ENCODE measurements at places on chromosomes 3 and 15. TPM values are rescaled to one million over a fixed set of nuclear protein-coding genes. Genes with fewer than 3 reads are reported as not detected.

DNA sequence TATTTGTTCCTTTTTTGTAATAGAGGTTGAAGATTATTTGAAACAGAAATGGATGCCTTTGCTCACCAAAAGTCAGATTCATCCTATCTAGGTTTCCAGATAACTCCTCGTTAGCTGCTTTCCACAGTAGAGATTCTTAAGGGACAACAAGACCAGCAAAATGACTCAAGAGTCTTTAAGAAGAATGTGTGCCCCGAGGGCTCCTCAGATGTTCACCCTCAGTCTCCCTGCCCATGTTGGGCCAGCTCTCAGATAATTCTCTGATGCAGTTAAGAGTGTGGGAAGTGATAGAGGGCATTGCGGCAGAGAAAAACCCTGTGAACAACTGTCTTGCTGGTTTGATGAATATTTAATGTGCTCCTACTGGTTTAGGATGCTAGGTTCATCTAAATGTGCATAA, 251.1 kb downstream of the PTPRG start:
- no peaks in the 10 kb centered on the region for H3K4me1 ChIP-seq
- no peaks in the 10 kb centered on the region for H3K36me3 ChIP-seq
- H3K27ac ChIP-seq: no peak overlapping the region
- H3K4me3 ChIP-seq: no peak overlapping the region

DNA sequence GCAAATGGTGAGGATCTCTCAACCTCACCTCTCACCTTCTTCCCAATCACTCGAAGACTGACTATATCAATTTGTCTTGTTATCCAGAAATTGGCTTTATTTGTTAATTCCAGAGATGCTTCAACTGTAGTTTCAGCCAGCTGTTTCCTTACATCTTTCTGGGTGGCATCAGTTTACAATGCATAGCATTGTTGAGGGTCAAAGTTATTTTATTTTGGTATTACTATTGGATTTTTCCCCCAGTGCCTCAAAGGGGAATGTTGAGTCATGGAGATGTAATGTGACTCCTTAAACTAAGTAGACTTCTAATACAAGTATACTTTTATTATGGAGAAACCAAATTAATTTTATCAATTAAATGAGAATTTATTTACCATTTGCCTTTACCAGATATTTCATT, 351.6 kb downstream of the TIGIT start:
- H3K27me3 ChIP-seq: no peaks in the 10 kb centered on the region
- no peaks in the 10 kb centered on the region for H3K36me3 ChIP-seq
- H3K4me3 ChIP-seq: no peak overlapping the region
- peaks cover 40% of the 10 kb centered on the region for H3K4me1 ChIP-seq
- no peak for DNase-seq
- H3K27ac ChIP-seq: peak overlapping the region; percentile 78

DNA sequence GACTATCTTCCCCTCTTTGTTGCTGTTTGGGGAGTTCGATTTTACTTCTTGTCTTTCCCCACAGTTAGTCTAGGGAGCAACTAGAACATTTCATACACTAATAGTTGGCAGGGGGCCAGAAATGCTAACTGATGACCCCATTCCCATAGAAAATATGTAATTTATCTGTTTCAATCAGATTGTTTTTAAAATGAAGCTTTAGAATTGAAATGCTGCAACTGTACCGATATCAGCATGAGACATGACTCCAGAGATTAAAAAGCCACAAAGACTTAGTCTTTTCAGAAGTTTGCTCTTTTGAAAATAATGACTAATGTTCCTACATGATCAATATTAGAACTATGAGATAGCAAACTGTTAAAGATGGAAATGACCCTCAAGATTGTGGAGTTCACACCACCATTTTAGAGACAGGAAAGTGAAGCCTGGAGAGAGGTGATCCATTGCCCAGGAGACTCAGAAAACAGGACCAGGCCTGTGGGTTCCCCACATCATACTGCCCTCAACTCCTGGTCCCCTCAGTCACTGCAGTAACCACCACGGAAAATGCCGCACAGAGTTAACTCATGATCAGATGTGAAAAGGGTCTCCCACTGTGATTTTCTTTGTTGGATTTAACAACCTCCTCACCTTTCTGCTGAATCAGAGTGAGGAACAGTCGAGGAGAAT, 130.3 kb downstream of the CHDH start:
- no peaks in the 10 kb centered on the region for H3K36me3 ChIP-seq
- no peak overlapping the region for H3K27ac ChIP-seq
- no peaks in the 10 kb centered on the region for H3K4me1 ChIP-seq

- H3K27me3 ChIP-seq: no peaks in the 10 kb centered on the region
- H3K27ac ChIP-seq: no peak overlapping the region
- no peaks in the 10 kb centered on the region for H3K4me1 ChIP-seq
- H3K36me3 ChIP-seq: peaks cover 21% of the 10 kb centered on the region
Observed at GRCh38 chr3:197104738-197105137, 75.1 kb upstream of the MELTF start.

- no peak overlapping the region for H3K4me3 ChIP-seq
- no peak for DNase-seq
- no peaks in the 10 kb centered on the region for H3K27me3 ChIP-seq
- peak overlapping the region; percentile 42 for H3K27ac ChIP-seq
- H3K36me3 ChIP-seq: no peaks in the 10 kb centered on the region
Observed at GRCh38 chr3:175456466-175456865, 597.3 kb downstream of the NAALADL2 start.

- H3K4me3 ChIP-seq: no peak overlapping the region
- H3K27ac ChIP-seq: no peak overlapping the region
- no peak for DNase-seq
- no peaks in the 10 kb centered on the region for H3K27me3 ChIP-seq
- no peaks in the 10 kb centered on the region for H3K36me3 ChIP-seq
Observed at GRCh38 chr3:113055961-113056360, 65.2 kb downstream of the GTPBP8 start.

GRCh38 chr15:90789462-90789861, 72.3 kb downstream of the BLM start:
- peaks cover 6% of the 10 kb centered on the region for H3K36me3 ChIP-seq
- H3K4me1 ChIP-seq: no peaks in the 10 kb centered on the region
- DNase-seq: no peak
- no peak overlapping the region for H3K4me3 ChIP-seq

DNA sequence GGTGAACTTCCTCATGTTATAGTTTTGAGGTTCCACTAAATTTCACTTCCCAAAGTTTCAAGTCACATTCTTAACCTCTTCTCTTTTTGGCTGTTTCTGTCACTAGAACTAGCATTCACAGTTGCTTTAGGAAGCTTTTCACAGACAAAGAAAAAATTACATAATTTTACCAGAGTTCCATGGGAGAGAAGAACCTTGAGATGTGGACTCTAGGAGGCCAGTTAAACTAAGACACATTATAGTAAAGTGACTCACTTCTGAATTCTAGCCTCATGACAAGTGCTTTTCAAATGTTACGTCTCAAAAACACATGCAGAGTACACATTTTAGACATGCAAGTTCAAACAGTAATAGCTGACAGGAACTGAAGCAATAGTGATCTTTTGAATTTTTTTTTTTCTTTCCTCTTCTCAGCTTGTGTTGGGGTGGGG, 39.9 kb upstream of the LRTM1 start:
- peaks cover 13% of the 10 kb centered on the region for H3K27me3 ChIP-seq
- H3K4me1 ChIP-seq: no peaks in the 10 kb centered on the region
- no peaks in the 10 kb centered on the region for H3K36me3 ChIP-seq
- H3K4me3 ChIP-seq: no peak overlapping the region
- H3K27ac ChIP-seq: no peak overlapping the region

GRCh38 chr15:63086271-63086670, 35.4 kb upstream of the LACTB start:
- no peak overlapping the region for H3K4me3 ChIP-seq
- no peak for DNase-seq
- H3K36me3 ChIP-seq: no peaks in the 10 kb centered on the region
- no peak overlapping the region for H3K27ac ChIP-seq
- no peaks in the 10 kb centered on the region for H3K4me1 ChIP-seq
- no peaks in the 10 kb centered on the region for H3K27me3 ChIP-seq

DNA sequence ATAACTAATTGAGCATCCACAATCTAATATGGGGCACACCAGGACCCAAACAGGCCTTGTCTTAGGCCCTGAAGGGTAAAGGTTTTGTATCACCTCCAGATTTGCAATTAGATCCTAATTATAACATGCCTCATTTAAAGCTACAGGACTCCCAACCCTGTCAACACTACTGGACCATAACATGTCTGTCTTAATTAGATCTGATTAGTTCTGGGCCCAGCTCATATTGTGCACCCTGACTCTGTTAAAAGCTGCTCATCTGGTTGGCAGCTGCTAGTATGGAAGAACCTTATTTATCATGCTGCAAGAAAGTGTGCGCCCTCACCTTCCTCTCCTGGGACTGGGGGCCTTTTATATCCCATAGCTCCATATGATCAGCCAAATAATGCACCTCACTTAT, 457.8 kb downstream of the ROBO1 start:
- H3K4me3 ChIP-seq: no peak overlapping the region
- H3K27ac ChIP-seq: no peak overlapping the region
- H3K36me3 ChIP-seq: no peaks in the 10 kb centered on the region

DNA sequence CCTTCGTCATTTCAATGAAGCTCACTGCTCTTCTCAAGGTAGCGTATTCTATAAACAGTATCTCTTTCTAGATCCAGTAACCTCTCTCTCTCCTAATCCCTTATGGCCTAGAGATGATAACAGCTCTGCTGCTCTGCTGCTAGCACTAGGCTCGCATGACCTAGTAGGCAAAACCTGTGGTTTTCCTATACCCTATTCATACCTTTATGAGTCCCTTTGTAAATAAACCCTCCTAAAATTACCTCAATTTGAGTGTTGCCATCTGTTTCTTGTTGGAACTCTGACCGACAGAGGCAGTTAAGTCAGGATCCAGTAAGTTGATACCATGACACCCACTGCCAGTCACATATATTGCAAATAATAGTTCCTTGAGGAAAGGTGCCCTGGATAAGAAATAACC, 7.3 kb downstream of the CCDC14 start:
- no peak for DNase-seq
- H3K4me3 ChIP-seq: no peak overlapping the region
- no peak overlapping the region for H3K27ac ChIP-seq
- peaks cover 7% of the 10 kb centered on the region for H3K4me1 ChIP-seq
- peaks cover 5% of the 10 kb centered on the region for H3K36me3 ChIP-seq

- H3K4me3 ChIP-seq: no peak overlapping the region
- H3K27me3 ChIP-seq: no peaks in the 10 kb centered on the region
- no peaks in the 10 kb centered on the region for H3K36me3 ChIP-seq
- peaks cover 6% of the 10 kb centered on the region for H3K4me1 ChIP-seq
Observed at GRCh38 chr3:36480911-36481648, 100.8 kb downstream of the STAC start.

- no peak overlapping the region for H3K27ac ChIP-seq
- H3K27me3 ChIP-seq: no peaks in the 10 kb centered on the region
- DNase-seq: no peak
- H3K4me3 ChIP-seq: no peak overlapping the region
- H3K4me1 ChIP-seq: no peaks in the 10 kb centered on the region
- no peaks in the 10 kb centered on the region for H3K36me3 ChIP-seq
Observed at GRCh38 chr3:55042591-55042990, 114.7 kb upstream of the LRTM1 start.

DNA sequence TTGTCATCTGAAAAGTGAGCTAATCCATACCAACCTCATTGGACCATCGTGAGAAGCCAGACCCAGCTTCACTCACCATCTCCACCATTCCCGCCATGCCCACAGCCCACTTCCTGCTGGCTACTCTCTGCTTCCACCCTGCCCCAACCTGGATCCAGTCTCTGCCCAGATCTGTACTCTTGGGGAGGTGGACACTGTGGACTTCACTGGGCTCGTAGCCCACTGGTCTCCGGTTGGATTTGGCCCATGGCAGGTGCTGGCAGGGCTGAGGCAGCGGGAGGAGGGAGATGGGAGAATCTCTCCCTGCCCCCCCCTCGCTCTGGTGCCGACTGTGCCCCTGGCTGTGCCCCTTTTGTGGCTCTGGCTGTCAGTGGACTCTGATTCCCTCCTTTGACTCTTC, 193.8 kb downstream of the ABHD5 start:
- H3K27ac ChIP-seq: no peak overlapping the region
- no peaks in the 10 kb centered on the region for H3K27me3 ChIP-seq
- no peaks in the 10 kb centered on the region for H3K36me3 ChIP-seq
- no peak overlapping the region for H3K4me3 ChIP-seq

GRCh38 chr3:145170121-145170520, 990.9 kb downstream of the PLOD2 start:
- no peaks in the 10 kb centered on the region for H3K27me3 ChIP-seq
- no peaks in the 10 kb centered on the region for H3K4me1 ChIP-seq
- no peak overlapping the region for H3K4me3 ChIP-seq
- DNase-seq: no peak

DNA sequence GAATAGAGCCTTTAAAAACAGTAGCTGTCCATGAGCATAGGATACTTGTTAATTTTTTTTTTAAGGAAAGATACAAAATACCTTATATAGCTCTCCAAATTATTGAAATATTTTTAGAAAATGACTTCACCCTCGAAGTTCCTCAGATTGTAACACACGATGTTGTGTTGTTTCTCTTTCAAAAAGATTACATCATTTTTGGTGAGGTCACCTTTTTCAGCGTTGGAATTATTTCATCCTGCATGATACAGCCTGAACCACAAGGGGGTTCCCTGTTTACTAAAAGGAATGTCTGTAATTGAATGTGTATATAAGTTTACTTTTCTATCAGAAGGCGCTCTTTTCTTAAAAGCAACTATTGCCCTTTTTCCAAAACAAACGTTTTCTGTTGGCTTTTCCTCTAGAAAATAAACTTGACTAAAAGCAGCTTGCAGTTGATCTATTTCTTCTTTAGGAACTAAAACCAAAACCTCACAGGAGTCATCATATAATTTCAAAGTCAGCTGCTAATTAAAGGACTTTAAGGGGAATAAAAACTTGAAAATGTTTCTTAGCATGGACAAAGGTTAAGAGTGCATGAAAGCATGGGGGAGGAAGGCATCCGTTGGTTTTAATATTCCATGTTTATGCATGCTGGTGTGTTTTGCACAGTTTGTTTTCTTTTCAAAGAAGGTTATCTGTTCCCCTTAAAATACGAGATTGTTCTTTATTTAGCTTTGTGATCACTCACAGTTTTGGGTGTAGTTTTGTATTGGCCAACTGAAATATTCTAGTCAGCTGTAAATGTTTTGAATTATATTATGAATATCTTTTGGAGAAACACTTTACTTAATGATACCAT, 29.4 kb downstream of the LYSMD4 start:
- no peak overlapping the region for H3K4me3 ChIP-seq
- DNase-seq: peak; percentile 53
- H3K4me1 ChIP-seq: peaks cover 33% of the 10 kb centered on the region
- H3K27me3 ChIP-seq: no peaks in the 10 kb centered on the region

GRCh38 chr15:39454189-39454986, 126.5 kb upstream of the THBS1 start:
- H3K36me3 ChIP-seq: no peaks in the 10 kb centered on the region
- H3K4me3 ChIP-seq: no peak overlapping the region
- DNase-seq: no peak
- H3K27ac ChIP-seq: no peak overlapping the region
- no peaks in the 10 kb centered on the region for H3K4me1 ChIP-seq
- no peaks in the 10 kb centered on the region for H3K27me3 ChIP-seq

- H3K4me1 ChIP-seq: no peaks in the 10 kb centered on the region
- H3K27ac ChIP-seq: no peak overlapping the region
- no peaks in the 10 kb centered on the region for H3K27me3 ChIP-seq
- no peaks in the 10 kb centered on the region for H3K36me3 ChIP-seq
- no peak for DNase-seq
Observed at GRCh38 chr3:175434561-175434960, 575.4 kb downstream of the NAALADL2 start.

CHD2 gene
- 140 TPM for total RNA-seq

C2CD4A gene
- total RNA-seq: 17.6 TPM

RAB43 gene
- 21.2 TPM for total RNA-seq

GNAT1 gene
- total RNA-seq: not detected

CX3CR1 gene
- total RNA-seq: not detected

GOLGA6L7 gene
- not detected for total RNA-seq

SEMA5B gene
- total RNA-seq: not detected

VGLL3 gene
- 40.0 TPM for total RNA-seq

LRRC31 gene
- total RNA-seq: 2.8 TPM

POTEB3 gene
- total RNA-seq: not detected

PCSK6 gene
- total RNA-seq: 4.0 TPM

MUC20 gene
- total RNA-seq: 83.1 TPM

HTR3E gene
- not detected for total RNA-seq

ANKRD34C gene
- not detected for total RNA-seq
